ENCODE measurements at places on chromosomes 1 and 21. TPM values are rescaled to one million over a fixed set of nuclear protein-coding genes. Genes with fewer than 3 reads are reported as not detected.

Gene KCNH1
- 0.14 TPM for total RNA-seq

Gene TMPRSS15
- not detected for total RNA-seq

Gene RC3H1
- total RNA-seq = 22.4 TPM

Gene TSPEAR
- not detected for total RNA-seq

Gene DYNLT5
- total RNA-seq = 0.30 TPM

Gene CELSR2
- 3.0 TPM for total RNA-seq

Gene FCRL4
- total RNA-seq = not detected

Data from smooth muscle cell of the umbilical artery (primary cell).